CD8-positive, alpha-beta T cell (primary cell): ENCODE measurements at places on chromosomes 2 and 18.
A peak's percentile ranks its signal among the peaks of the same experiment; 100 is the strongest.

DNA sequence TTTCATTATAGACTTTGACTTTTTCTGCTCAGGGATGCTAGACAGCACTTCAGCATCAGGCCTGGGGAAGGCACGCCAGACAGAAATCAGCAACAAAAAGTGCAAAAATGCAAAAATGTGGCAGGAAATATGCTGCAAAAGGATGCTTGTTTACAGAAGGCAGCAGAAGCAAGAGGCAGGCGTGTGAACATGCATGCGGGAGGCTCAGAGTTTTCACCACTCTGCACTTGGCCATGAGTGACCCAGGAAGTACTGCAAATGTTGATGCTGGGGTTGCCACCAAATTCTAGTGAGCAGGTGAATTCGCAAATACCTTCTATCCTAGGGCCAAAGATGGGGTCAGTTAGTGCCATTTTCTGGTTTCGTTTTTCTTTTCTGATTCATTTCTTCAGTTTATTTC is 55.5 kb upstream of the ALKAL2 start:
- no peak for DNase-seq

- DNase-seq = no peak
These were observed 253.1 kb upstream of the PXDN start for GRCh38 chr2:1997409-1997808.

DNA sequence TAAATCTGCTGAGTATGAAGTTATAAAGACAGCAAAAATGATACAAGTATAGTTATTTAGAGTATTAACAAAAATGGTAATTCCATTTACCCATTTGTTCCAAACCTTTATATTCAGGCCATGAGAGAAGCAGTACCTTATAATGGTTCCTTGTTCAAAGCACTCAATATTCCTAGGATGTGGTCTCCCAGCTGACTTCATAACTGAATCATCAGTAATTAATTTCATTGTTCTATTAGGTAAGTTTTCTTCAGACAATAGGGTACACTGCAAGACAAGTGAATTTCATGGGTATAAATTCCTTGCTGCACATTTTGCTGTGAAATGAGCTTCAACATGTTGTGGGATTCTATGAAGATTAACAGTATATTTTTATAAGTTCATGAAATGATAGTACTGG is 550.8 kb upstream of the ZEB2 start:
- DNase-seq = no peak

DNA sequence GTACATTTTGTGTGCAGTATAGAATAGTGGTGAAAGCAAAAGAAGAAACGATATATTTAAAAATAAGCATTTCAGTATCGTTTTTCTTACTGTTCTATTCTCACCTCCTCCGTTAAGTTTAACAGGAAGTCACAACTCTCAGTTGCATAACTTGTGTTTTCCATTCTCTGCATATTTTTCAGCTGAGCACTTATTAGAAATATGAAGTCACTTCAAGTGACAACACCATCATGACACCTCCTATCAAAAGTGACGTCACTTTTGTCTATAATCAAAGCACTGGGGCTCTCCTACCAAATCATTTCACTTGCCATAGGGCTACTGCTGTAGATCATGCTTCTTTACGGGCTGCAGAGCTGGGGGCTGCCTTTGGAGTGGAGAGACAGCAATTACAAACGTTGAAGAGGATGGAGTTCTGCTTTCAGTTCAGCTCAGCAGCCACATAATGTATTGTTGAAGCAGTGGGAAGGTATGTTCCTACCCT is 36.3 kb downstream of the STAT4 start:
- DNase-seq = peak; percentile 58

- DNase-seq = no peak
These were observed 183.1 kb upstream of the MC4R start for GRCh38 chr18:60555625-60556024.

- no peak for DNase-seq
These were observed 9.4 kb downstream of the CAPG start for GRCh38 chr2:85400541-85401463.
